ENCODE measurements at places on chromosomes 7 and 10. TPM values are rescaled to one million over a fixed set of nuclear protein-coding genes. Genes with fewer than 3 reads are reported as not detected.

DNA sequence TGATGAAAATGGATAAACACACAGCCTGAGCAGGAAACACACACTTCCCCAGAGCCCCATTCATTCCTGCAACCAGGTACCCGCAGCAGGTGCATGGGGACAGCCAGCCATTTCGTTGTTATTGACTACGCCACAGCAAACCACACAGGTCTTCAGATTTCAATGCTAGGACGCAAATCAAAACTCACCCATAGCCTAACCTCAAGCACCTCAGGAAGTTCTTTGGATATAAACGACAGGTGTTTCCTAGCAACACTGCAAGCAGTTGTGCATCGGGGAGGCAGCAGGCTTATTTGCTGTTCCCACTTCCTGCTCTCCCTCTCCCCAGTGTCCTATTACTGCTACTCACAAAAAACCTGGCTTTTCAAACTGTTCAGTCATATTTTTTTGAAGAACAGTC lies 176.5 kb upstream of the FRMD4A start:
- no peak for DNase-seq

- DNase-seq, result no peak
Measured at GRCh38 chr10:79328737-79329504, 18.3 kb upstream of the PPIF start.

- DNase-seq, result no peak
Measured at GRCh38 chr7:47093320-47094234, 488.3 kb downstream of the TNS3 start.

GRCh38 chr10:132164761-132165278 lies 21.9 kb upstream of the DPYSL4 start:
- DNase-seq, result peak; percentile 69

GRCh38 chr10:22999942-23000341 lies 72.1 kb downstream of the ARMC3 start:
- no peak for DNase-seq

The PLEKHA8 gene
- total RNA-seq, result 37.0 TPM

The CYP2C18 gene
- 0.09 TPM for total RNA-seq

The ASZ1 gene
- total RNA-seq, result not detected
